Vagina (tissue), 2 donors: ENCODE measurements at places on chromosomes 5 and 9. TPM values are rescaled to one million over a fixed set of nuclear protein-coding genes. Genes with fewer than 3 reads are reported as not detected.

Gene AMBP
- total RNA-seq: not detected

Gene ROR2
- 22.3 TPM for total RNA-seq

Gene TTF1
- 4.9 TPM for total RNA-seq

Gene GABRB2
- total RNA-seq: under 0.01 TPM

Gene PCDHGA8
- 6.4 TPM for total RNA-seq

Gene MEIKIN
- total RNA-seq: not detected

Gene SH3GL2
- total RNA-seq: not detected

Gene SMIM33
- total RNA-seq: not detected
